ENCODE measurements at places on chromosomes 4 and X.

DNA sequence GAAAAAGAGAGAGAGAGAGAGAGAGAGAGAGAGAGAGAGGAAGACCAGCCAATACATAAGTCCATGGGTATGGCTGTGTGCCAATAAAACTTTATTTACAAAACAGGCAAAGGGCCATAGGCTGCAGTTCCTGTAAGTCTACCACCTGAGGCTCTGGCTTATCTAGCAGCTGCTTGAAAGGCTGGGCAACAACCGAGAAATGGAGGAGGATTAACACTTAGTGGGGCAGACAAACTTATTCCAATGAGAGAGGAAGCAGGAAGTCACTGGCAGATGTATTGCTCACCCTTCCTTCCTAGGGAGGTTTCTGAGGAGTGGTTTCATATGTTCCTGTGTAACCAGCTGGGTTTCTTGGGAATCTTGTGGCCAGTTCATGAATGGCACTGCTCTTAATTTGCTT, 4.7 kb upstream of the GPR143 start:
- DNase-seq: peak; percentile 5

DNA sequence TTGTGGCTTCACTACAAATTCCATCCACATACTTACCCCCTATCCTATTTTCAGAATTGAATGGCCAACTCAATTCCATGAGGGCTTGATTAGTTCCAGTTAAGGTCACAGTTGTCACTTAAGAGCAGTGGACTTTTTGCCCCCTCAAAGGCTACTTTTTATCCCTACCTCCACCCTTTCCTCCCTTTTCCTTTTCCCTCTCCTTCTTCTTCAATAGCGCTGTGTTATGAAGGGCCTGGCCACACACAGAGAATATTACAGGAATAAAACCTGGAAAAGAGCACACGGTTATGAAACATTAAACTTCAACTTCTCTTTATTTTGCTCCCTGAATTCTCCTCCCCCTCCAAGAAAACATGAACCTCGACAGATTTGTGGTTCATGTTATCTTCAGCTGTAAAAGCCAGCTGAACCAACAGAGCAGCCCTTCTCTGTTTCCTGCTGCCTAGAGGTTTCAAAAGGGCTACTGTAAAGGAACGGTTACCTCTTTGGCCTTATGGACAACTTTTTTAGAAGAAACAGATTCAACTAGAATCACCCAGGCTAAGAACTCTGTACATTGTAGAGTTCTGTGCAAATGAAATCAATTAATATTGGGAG, 87.0 kb upstream of the RPL34 start:
- no peak for DNase-seq

DNA sequence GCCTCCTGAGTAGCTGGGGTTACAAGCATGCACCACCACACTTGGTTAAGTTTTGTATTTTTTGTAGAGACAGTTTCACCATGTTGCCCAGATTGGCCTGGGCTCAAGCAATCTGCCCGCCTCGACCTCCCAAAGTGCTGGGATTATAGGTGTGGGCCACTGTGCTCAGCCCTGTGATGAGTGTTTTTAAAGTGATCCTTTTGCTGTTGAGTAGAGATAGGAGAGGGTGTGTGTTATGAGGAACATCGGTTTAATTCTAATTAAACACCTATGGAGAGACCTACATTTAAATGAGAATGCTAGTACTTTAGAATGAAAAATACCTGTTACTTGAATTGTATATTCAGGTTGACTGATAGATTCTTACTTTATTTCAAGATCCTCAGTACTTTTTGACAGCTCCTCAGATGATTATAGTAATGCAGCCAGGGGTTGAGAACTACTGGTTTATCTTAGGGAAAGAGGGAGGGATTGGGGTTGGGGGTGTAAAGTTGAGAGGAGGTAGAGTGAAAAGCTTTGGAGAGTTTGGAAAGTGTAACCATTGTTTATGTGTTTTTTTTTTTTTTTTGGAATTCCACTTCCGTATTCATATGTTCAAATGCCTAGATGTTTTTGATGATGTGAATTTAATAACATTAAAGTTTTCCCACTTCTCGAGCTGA, 36.8 kb upstream of the DCK start:
- DNase-seq: no peak

GRCh38 chr4:107034091-107034995, 1.8 kb downstream of the DKK2 start:
- DNase-seq: no peak
